BE2C (cell line): ENCODE measurements at places on chromosomes 3 and 15.

DNA sequence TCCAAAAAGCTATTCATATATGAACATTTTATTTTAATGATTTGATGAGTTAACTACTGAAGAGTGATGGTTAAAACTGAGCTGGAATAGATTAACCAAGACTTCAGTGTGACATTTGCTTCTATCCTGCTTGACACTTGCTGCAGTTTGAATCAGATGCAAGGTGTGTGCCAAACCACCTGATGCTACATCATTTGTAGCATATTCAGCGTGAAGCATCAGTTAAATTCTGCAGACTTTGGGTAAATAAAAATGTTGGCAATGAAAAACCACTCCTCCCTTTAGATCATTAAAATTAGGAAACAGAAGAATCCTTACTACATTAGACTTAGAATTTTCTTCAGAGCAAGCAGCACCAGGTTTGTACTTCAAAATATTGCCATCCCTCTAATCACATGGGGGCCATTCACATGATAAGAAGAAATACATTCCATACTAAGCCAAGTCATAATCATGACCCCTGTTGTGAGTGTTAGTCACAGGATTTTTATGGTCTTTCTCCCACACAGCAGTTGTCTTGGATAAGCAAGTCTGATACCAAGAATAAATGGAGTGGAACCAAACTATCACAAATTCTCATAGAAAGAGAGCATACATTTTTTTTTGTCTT is 160.7 kb upstream of the TNIK start:
- DNase-seq: no peak

GRCh38 chr3:151393146-151393830 is 8.7 kb upstream of the P2RY12 start:
- no peak for DNase-seq

- no peak for DNase-seq
Observed at GRCh38 chr15:25687276-25687675, 175.9 kb downstream of the ATP10A start.

- DNase-seq: no peak
Observed at GRCh38 chr3:184912163-184912562, 100.2 kb downstream of the VPS8 start.

DNA sequence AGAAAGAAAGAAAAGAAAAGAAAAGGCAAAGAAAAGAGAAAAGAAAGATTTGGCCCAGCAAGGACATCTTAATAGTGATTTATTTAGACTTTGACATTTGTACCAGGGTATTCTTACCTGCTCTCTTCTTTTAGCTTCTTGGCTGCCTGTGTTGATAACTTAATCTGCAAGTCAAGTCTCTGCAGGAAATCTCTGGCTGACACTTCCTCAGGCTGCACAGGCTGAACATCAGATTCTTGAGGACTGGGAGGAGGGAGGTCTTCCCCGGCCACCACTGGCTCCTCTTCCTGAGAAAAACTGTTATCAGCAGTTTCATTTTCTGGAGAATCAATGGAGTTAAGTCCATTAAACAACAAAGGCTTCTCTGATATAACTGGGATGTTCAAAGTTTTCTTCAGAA is 12.8 kb downstream of the LYSMD2 start:
- no peak for DNase-seq

- peak; percentile 44 for DNase-seq
Observed at GRCh38 chr15:98650417-98651035, 2.2 kb downstream of the IGF1R start.

- no peak for DNase-seq
Observed at GRCh38 chr3:66797889-66798560, 200.1 kb upstream of the KBTBD8 start.

GRCh38 chr15:95511671-95512070 is 818.8 kb upstream of the NR2F2 start:
- no peak for DNase-seq

DNA sequence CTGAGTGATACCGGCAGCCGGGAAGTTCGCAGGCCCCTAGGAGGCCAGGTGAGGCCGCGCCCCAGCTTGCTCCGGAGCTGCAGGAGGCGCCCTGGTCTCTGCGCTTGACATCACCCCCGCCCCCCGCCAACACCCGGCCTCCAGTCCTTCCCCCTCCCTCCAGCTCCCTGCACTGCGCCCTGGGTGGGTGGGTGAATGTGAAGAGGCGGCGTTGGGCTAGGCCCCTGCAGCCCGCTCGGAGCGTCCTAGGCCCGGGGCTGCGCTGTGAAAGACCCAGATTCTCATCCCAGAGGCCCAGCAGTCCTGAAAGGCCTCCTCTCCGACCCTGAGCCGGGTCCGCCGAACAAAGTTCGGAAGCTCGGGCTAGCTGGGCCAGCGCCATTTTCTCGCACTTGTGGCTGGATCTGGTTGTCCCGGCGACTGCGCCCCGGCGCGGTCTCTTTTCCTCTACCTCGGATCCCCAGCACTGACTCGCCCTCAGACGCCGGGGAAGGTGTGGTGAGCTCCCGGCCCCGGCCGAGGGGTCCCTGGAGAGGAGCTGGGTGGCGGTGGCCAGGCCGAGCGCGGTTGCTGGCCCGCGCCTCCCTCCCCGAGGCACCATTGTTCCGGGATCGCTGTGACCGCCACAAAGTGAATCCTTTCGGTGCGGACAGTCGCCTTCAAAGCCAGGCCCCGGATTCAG is 12.9 kb downstream of the ZIC4 start:
- DNase-seq: no peak

DNA sequence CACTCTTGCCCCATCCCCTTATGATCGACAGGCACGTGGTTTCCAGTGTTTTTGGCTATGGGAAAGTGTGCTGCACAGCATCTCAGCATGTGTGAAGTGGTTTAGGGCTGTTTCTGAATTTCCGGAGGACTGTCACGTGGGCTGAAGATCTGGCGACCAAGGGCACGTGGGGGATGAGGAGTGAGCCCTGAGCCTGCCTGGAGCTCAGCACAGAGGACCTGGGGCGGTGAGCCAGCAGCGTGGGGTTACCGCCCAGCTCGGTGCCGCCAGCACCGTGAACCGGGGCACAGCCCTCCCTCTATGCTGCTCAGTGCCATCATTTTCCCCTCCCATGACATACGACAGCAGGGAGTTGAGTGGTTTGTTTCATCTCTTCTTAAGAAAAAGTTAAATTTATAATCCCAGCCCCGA is 150.2 kb downstream of the DNAJB8 start:
- DNase-seq: peak; percentile 68

- no peak for DNase-seq
Observed at GRCh38 chr15:66919421-66919820, 146.0 kb upstream of the SMAD3 start.

GRCh38 chr15:60519218-60519617 is 40.3 kb upstream of the ICE2 start:
- DNase-seq: no peak

- DNase-seq: no peak
Observed at GRCh38 chr15:29089731-29090616, 179.6 kb downstream of the NSMCE3 start.

DNA sequence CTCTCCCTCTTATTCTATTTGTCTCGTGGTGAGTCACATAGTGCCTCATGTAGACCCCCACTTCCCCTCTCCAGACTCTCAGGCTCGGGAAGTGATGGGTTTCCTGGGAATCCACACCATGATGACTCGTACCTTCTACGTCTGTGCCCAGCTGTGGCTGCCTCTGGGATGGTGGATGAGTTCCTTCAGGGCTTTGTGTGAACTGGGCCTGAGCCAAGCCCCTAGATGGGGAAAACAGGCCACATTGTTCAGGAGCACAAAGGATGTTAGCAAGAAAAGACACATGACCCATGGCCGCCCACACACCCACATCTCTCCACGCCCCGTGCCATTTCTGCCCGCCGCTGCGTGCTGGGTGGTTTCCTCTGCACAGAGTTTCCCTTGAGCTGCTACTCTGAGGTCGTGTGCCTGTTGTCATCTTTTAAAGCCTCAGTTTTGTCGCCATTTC is 10.5 kb downstream of the ISG20 start:
- no peak for DNase-seq

DNA sequence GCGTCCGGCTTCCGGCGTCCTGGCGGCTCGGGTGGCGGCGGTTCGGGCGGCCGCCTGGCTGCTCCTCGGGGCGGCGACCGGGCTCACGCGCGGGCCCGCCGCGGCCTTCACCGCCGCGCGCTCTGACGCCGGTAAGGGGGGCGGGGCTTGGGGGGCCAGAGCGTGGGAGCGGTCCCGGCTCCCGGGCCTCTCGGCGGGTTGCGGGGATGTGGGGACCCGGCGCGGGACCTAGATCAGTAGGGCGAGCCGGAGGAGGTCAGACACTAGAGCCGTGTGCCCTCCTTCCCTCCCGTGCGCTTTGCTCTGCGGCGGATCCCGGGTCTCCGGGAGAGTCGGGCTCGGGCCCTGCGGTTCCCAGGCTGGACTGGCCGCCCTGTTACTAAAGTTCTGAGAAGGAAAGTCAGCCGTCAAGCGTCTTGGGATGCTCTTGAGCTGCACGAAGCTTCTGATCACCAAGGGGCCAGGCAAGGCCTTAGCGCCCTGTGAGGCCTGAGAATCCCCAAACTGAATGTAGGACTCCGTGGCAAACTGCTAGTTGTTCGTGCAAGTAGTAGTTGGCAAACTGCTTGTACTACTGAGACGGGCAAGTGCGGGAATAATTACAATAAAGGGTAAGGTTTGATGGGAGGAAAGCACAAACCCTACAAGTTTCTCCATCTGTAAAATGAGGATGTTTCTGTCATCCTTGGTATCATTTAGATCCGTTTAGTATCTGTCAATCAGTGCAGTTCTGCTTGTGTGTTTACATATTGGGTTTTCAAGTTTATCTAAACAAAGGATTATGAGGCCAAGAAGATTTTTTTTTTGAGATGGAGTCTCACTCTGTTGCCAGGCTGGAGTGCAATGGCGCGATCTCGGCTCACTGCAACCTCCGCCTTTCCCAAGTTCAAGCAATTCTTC is 587 bp downstream of the PIGX start:
- DNase-seq: no peak

GRCh38 chr3:53833700-53834099 is 12.5 kb downstream of the CHDH start:
- DNase-seq: no peak

DNA sequence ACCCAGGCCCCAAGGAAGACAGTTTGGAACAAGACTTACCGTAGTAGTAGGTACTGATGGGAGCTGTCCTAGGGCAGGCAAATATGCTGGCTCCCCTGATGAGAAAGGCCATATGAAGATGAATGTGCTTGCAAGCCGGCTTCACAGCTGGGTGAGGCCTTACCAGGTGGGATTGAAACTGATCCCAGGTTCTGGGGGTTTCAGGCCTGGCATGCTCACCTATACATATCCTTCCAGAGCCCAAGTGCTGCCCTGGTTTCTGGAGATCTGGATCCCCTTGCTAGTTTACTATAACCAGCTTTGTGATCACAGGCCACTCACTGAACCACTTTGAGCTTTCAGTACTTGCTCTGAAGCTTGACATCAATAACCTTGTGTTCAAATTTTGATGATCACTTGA is 274.3 kb downstream of the EPHB1 start:
- no peak for DNase-seq

- DNase-seq: no peak
Observed at GRCh38 chr15:72562878-72563277, 88.7 kb downstream of the ARIH1 start.

DNA sequence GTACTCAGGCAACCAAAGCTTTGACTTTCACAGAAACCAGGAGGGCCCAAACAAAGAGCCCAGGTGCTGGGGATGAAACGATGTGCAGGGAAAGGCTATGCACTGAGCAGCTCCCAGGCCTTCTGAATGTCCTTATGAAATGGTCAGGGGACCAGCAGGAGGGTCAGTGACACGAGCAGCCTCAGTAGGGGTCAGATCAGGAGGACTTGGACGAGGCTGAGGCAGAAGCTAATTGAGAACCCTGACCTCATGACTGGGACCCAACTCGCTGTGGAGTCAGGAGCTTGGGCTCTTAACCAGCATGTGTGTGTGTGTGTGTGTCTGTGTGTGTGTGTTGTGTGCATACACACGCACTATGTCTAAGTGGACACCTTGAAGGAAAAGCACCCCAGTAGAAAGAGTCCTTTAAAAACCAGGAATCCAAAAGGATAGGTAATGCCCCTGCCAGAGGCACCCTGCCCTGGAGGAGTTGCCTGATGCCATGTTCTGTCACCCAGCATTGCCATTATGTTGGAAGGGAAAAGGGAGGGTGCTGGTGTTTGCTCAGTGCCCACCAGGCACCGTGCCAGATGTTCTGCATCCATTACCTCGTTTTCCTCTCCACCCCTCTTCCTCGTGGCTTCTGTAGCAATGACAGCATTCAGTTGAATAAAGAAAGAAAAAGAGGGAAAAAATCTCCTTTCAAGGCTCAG is 50.9 kb downstream of the CORO2B start:
- DNase-seq: no peak

DNA sequence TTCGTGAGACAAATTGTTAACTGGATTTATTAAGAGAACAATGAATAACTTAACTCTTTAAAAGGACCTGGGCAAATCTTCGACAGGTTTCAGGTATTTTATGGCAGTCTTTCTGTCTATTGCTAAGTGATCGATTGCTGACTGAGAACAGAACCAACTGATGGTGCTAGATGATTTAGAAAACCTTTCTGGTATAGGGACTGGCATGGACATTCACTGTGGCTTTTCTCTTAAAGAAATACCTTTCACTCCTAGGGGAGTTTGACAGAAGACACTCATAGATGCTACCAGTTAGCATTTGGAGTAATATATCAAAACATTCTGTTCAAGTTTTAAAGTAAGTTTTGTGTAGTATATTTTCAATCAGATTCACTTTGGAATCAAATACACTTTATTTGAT is 654 bp downstream of the PPARG start:
- DNase-seq: no peak

DNA sequence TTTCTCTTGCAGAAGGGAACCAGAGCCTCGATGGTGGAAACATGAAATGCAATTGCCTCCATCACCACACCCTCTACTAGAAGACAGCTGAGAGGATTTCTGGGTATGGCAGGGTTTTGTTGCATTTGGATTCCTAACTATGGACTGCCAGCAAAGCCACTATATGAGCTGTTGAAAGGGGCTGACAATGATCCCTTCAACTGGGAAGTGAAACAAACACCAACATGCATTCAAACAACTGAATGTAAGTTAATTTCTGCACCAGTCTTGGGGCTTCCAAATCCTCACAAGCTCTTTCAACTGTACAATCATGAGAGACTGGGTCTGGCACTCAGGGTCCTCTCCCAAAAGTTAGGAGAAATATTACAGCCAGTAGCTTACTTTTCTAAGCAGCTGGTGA is 116.7 kb upstream of the PLCL2 start:
- no peak for DNase-seq

DNA sequence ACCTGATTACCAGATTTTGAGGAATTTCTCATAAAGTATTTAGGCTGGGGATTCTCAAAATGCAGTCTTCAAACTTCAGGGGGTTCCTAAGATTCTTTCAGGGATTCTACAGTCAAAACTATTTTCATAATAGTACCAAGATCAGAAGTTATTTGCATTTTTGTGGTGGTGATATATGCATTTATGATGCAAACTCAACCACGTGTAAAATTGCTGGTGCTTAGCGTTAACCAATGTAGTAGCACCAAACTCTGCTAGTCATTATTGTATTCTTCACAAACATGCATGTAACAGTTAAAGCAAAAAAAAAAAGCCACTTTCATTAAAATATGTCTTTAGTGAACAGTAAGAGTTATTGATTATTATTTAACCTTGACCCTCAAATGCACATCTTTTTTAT is 274.9 kb upstream of the DNAJC19 start:
- no peak for DNase-seq

GRCh38 chr3:174413062-174413912 is 445.8 kb upstream of the NAALADL2 start:
- no peak for DNase-seq

GRCh38 chr15:21260966-21261395 is 179.3 kb downstream of the POTEB3 start:
- no peak for DNase-seq

- DNase-seq: no peak
Observed at GRCh38 chr3:17639257-17639656, 103.2 kb downstream of the TBC1D5 start.

GRCh38 chr3:54355800-54356199 is 233.4 kb downstream of the CACNA2D3 start:
- DNase-seq: no peak

GRCh38 chr15:88447741-88448140 is 19.4 kb downstream of the MRPL46 start:
- no peak for DNase-seq
